ENCODE measurements at places on chromosomes 12 and 14. TPM values are rescaled to one million over a fixed set of nuclear protein-coding genes. Genes with fewer than 3 reads are reported as not detected.

- DNase-seq = no peak
Observed at GRCh38 chr14:24051176-24051788, 527 bp upstream of the CARMIL3 start.

ASB2 gene
- 3.7 TPM for total RNA-seq

TPPP2 gene
- total RNA-seq = not detected

NTS gene
- 0.82 TPM for total RNA-seq

MYF6 gene
- total RNA-seq = not detected

KCNH3 gene
- total RNA-seq = 2.8 TPM

DNA sequence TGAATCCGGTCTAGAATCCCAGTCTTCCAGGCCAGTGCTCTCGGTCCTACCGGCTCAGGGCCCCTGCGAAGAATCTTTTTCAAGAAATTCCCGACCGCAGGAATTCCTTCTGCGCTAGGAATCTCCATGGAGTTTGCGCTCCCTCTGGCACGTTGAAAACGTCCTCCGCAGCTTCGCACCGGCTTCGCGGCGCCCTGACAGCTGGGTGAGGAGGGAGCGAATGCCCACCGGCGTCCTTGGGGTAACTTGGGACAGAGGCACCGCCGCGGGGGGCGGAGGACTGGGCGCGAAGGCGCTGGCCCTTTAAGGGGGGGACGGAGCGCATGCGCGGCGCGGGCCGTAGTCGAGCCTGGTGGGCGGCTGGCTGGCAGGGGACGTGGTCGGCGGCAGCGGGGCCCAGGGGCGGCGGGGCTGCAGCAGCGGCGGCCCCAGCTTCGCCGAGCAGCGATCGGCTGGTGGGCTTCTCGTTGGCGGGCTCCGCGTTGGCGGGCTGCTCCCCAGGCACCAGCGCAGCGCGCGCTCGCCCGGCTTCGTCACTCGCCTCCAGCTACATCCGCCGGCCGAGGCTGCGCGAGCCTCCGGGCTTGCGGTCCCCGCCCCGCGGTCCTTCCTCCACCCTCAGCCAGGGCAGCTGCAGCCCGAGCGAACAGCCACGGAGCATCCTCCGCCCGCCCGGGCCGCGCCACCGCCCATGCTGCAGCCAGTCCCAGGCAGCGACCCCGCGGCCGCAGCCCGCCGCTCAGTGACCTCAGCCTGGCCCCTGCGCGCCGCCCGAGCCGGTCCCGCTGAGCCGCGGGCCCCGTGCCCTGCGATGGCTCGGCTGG, at the start of gene VASH1:
Gene VASH1 (plus strand): TSS at position 333 of the 824 bp plus-strand sequence. CDS start 1,354 bp downstream, outside the sequence.
- DNase-seq = peak; percentile 69

FOXG1 gene
- total RNA-seq = not detected

Data from kidney (tissue), 22 donors.